ENCODE measurements at places on chromosomes 5 and 9. TPM values are rescaled to one million over a fixed set of nuclear protein-coding genes. Genes with fewer than 3 reads are reported as not detected.
A peak's percentile ranks its signal among the peaks of the same experiment; 100 is the strongest.

Gene NRARP
- total RNA-seq: 0.55 TPM

- DNase-seq: no peak
These were observed 1.2 kb upstream of the PHF2 start for GRCh38 chr9:93574900-93575795.

- no peak for DNase-seq
These were observed 51.9 kb upstream of the RAI14 start for GRCh38 chr5:34604119-34604675.

DNA sequence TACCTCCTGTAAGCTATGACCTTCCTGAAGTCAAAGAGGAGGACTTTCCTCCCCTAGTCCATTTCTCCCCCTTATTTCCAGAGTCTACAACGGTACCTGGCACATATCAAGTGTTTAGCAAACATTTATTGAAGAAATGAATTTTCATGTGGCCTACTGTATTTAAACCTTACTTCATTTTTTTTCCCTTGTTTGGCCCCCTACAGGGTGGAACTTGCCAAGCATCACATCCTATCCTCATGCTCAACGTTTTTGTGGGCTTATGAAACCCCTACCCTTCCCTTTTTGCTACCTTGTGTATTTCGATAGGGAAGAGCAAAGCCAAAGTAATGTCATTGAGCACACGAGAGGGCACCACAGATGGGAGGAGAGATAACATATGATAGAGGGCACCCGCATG lies 1857.8 kb upstream of the WWC1 start:
- DNase-seq: no peak

Gene HARS2
- 32.4 TPM for total RNA-seq

DNA sequence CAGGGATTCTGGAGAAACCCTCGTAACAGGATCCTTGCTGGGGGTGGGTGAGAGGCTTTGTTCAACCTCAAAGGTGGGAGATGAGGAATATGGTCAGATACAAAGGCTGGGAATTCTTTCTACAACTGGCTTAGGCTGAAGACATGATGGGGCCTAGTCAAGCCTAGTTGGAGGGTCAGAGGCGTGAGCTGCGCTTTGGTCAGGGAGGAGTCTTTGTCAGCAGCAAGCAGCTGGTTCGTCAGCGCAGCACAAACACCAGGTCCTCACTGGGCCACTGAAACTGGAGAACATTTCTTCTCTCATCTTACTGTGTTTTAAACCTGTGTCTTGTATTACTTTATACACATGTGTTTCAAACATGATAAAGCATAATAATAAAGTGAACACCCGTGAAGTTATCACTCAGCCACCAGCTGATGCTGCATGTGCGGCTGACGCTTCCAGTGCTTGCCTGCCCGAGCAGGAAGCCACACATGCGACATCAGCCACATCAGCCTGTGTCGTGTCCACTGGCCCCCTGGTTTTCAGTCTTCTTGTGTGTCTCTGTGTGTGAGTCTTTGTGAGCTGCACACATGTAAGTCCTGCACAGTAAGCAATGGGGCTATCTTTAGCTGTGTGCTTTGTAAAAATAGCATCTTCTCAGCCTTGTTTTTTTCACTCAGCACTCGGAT lies 81.5 kb downstream of the WNK2 start:
- peak; percentile 24 for DNase-seq

GRCh38 chr9:91516081-91516480 lies 92.4 kb upstream of the NFIL3 start:
- no peak for DNase-seq

Gene TLX3
- total RNA-seq: not detected

Gene HAND1
- not detected for total RNA-seq

DNA sequence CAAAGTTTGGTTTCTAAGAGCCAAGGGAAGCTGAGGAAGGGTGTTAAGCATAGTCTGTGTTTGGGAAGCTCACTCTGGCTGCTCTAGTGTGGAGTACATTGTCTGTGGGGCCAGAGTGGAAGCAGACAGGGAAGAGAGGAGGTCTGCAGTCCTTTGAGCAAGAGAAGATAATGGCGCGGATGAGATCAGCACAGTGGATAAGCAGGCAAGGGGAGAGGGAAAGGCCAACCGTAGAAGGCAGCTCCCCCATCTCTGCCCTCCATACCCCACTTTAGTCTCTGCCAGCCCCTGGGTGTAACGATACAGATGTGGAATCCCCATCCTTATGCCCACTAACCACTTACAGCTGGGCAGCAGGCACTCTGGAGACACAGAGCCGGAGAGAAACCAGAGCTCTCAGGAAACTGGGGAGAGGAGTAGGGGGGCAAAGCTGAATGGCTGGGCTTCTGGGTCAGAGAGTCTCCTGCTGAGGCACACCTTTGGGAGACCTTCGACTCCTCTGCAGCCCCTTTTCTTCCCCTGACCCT lies 75.0 kb downstream of the SLIT3 start:
- DNase-seq: no peak

Gene PIP5KL1
- 2.6 TPM for total RNA-seq

Gene EPB41L4B
- 0.16 TPM for total RNA-seq

Gene AQP3
- total RNA-seq: 85.7 TPM
